ENCODE measurements at places on chromosomes 1 and 21.

DNA sequence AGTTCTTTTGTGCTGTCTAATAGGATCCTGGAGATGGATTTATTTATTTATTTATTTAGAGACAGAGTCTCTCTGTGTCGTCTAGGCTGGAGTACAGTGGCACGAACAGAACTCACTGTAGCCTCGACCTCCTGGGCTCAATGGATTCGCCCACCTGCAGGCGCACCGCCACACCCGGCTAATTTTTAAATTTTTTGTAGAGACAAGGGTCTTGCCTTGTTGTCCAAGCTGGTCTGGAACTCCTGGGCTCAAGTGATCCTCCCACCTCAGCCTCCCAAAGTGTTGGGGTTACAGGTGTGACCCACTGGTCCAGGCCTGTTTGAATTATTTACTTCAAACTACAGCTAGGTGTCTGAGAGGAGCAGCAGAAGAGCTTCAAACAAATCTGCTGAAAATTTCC lies 9.6 kb upstream of the SPEN start:
- DNase-seq: no peak

- no peak for DNase-seq
Observed at GRCh38 chr1:7516341-7516740, 254.8 kb upstream of the VAMP3 start.

- DNase-seq: no peak
Observed at GRCh38 chr1:236084386-236084730, 19.5 kb upstream of the NID1 start.

DNA sequence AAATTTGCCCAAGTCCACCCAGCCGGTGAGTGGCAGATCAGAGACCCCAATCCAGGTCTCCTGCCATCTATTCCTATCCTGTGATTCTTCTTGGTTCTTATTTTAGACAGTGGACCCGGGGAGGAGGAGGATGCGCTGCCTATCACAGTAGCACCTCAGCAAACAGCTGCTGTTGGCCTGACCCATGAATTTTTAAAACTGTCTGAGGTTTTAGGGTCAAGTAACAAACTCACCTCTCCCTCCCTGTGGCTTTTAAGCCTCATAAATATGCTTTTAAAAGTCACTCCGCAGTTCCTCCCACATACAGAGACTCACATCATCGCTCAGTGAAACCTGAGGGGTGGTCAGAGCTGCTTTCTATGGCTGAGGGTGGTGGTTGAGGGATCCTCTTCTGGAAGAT lies 128.6 kb downstream of the NAV1 start:
- DNase-seq: no peak

GRCh38 chr1:86775395-86775794 lies 71.0 kb downstream of the SH3GLB1 start:
- no peak for DNase-seq

GRCh38 chr1:244768186-244768585 lies 67.3 kb upstream of the COX20 start:
- no peak for DNase-seq

DNA sequence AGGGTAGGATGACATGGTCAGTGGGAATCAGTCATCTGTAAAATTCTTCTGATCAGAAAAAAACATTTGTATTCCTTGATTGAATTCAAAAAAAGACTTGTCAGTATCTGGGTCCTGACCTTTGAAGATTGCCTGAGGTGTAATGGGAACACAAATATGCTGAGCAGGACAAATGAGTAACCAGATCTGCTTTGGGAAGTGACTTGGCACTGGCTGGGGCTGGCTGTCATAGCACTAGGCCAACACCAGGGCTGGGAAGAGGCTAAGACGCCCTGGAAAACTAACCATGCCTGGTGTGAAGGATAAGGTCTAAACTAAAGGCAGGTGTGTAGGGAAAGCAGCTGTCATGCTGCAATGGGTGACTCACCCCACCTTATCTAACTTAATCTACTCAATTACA lies 452.9 kb upstream of the BEND5 start:
- no peak for DNase-seq

DNA sequence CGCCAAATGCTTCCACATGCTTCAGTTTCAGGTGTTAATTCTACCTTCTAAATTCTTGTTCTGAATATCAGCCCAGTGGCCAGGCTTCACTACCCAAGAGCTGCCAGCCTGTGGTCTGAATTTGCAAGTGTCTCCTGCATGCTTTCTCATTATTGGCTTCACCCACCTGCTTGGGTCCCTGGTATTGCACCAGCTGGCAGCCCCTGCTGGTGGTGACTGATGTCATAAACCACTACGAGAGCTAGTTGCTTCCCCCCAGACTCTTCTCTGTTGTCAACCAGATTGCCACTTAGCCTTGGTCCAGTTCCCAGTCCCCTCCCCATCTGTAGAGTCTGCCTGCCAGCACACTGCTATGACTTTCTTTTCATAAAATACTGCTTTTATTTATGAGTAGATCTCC lies 197.7 kb upstream of the DUSP10 start:
- DNase-seq: no peak

Data from HuH-7.5 (cell line).